Kidney (tissue), 22 donors: ENCODE measurements at places on chromosomes 7 and 10.
A peak's percentile ranks its signal among the peaks of the same experiment; 100 is the strongest.

DNA sequence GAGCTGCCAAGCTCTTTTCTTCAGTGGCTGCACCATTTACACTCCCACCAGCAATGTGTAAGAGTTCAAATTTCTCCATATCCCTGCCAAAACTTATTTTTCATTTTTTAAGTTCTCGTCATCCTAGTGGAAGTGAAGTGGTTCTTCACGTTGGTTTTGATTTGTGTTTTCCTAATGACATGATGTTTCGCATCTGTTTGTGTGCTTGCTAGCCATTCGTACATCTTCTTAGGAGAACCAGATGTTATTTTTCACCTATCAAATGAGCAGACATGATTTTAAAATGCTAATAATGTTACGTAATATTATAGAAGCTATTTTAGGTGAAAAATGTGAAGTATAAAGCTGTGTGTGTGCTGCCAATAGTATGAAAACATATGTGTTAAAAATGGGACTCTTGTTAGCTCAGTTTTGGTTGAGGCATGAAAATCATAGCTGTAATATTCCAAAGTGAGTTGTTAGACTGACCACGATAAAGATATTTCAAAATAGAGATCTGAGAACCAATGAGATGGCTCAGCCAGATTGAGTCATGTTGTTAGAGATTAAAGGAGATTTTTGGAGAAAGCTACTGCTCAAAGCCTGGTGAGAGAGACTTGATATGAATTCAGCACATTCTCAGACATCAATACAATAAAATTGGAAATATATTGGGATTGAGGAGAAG, 25.9 kb upstream of the GALNT11 start:
- DNase-seq: no peak

DNA sequence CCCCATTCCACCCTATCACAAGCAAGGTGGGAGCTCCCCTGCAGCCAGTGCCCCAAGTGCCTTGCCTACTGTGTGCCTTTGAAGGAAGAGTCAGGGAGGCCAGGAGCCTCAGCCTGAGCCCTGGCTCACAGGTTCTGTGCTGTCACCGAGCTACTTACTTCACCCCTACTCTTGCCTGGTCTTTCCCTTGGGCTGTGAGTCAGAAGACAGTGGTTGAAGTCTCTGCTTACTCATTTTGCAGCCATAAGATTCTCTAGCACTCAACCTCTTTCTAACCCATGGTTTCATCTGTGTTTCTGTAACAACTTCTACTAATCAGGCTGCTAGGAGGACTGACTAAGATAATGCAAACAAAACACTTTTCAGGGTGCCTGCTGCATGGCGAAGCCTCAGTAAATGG, 114.5 kb downstream of the PLCE1 start:
- no peak for DNase-seq

- DNase-seq: no peak
These were observed 821.2 kb downstream of the CNTNAP2 start for GRCh38 chr7:146937836-146938235.

GRCh38 chr10:62543571-62544355, 169.6 kb downstream of the ZNF365 start:
- peak; percentile 49 for DNase-seq

- DNase-seq: no peak
These were observed 101.1 kb downstream of the GPR85 start for GRCh38 chr7:112985377-112985987.
